ENCODE measurements at places on chromosomes 1 and 21.

GRCh38 chr1:10676963-10677362, 119.5 kb downstream of the CASZ1 start:
- DNase-seq: no peak

GRCh38 chr1:176989754-176990153, 174.8 kb downstream of the ASTN1 start:
- no peak for DNase-seq

DNA sequence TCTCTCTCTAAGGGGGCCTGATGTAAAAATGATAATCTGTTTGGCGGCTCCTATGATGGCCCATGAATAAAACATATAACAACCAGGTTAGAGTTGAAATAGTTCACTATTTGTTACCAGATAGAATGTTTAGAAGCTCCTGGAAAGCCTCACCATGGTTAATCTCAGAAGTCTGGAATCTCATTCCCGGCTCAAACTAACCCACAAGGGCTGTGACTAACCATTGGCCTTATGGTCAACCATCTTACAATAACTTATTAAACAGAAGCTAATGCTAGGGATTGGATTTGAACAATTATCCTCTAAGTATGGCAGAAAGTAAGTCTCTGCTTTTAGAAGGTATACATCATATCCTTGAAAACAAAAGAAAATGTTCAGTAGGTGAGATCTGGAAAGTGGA, 134.1 kb upstream of the ADGRL2 start:
- no peak for DNase-seq

- no peak for DNase-seq
Observed at GRCh38 chr1:12055259-12055658, 7.8 kb upstream of the TNFRSF8 start.

- DNase-seq: no peak
Observed at GRCh38 chr1:94819945-94820746, at the start of gene SLC44A3. Gene SLC44A3 (plus strand): TSS chr1:94820357. CDS start chr1:94820452, 95 bp downstream.

- DNase-seq: no peak
Observed at GRCh38 chr1:248127653-248128052, 17.3 kb upstream of the OR2M5 start.

All from HS-27A (cell line).